ENCODE measurements at places on chromosomes 7 and 10. TPM values are rescaled to one million over a fixed set of nuclear protein-coding genes. Genes with fewer than 3 reads are reported as not detected.

Gene RBP4
- total RNA-seq: not detected

Gene RALA
- 32.1 TPM for total RNA-seq

Gene BTRC
- total RNA-seq: 11.6 TPM

Gene TYSND1
- total RNA-seq: 12.2 TPM

Gene SSC4D
- total RNA-seq: 0.23 TPM

Gene DNAJC12
- 1.1 TPM for total RNA-seq

Gene MGAM2
- total RNA-seq: not detected
